ENCODE measurements at places on chromosomes 2 and 18. TPM values are rescaled to one million over a fixed set of nuclear protein-coding genes. Genes with fewer than 3 reads are reported as not detected.
A peak's percentile ranks its signal among the peaks of the same experiment; 100 is the strongest.

- no peaks in the 10 kb centered on the region for H3K27me3 ChIP-seq
- DNase-seq = no peak
- H3K4me3 ChIP-seq = no peak overlapping the region
Measured at GRCh38 chr2:27792759-27793158, 21.2 kb downstream of the MRPL33 start.

DNA sequence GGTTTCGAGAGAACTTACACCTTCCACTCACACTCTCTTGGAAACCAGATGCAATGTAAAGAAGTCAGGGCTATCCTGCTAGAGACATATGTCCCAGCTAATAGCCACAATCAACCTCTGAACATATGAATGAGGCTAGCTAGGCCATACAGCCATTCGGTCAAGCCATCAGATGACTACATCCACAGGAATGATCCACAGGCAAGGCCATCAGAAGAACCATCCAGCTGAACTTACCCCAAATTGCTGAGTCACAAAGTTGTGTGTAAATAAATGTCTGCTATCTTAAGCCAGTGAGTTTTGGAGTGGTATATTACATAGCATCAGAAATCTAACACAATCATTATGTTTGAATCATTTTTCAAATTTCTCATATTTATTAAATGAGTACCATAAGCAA is 5.2 kb upstream of the SPAST start:
- no peak overlapping the region for H3K27ac ChIP-seq
- H3K36me3 ChIP-seq = no peaks in the 10 kb centered on the region
- no peak overlapping the region for H3K4me3 ChIP-seq
- no peak for DNase-seq
- no peaks in the 10 kb centered on the region for H3K27me3 ChIP-seq

- H3K36me3 ChIP-seq = no peaks in the 10 kb centered on the region
- no peaks in the 10 kb centered on the region for H3K4me1 ChIP-seq
- no peak for DNase-seq
- H3K27ac ChIP-seq = no peak overlapping the region
- no peaks in the 10 kb centered on the region for H3K27me3 ChIP-seq
- H3K4me3 ChIP-seq = no peak overlapping the region
Measured at GRCh38 chr2:39334529-39334928, 90.8 kb upstream of the CDKL4 start.

- no peak for DNase-seq
- H3K36me3 ChIP-seq = no peaks in the 10 kb centered on the region
- H3K4me1 ChIP-seq = no peaks in the 10 kb centered on the region
- no peak overlapping the region for H3K27ac ChIP-seq
- H3K27me3 ChIP-seq = no peaks in the 10 kb centered on the region
- H3K4me3 ChIP-seq = no peak overlapping the region
Measured at GRCh38 chr2:85015653-85016360, 44.8 kb downstream of the KCMF1 start.

DNA sequence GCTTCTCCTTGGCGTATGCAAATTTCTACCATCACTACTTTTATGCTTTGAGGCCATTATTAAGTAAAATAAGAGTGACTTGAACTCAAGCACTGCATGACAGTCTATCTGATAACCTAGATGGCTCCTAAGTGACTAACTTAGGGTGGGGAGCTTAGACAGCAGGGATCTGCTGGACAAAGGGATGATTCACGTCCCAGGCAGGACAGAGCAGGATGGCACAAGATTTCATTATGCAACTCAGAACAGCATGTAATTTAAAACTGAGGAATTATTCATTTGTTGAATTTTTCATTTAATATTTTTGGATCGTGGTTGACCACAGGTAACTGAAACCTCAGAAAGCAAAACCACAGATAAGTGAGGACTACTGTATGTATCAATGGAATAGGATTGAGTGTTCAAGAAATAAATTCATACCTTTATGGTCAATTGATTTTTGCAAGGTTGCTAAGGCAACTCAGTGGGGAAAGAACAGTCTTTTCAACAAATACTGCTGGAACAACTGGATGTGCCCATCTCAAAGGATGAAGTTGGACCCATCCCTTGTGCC is 115.3 kb downstream of the MBD2 start:
- no peak overlapping the region for H3K4me3 ChIP-seq
- H3K27me3 ChIP-seq = no peaks in the 10 kb centered on the region
- DNase-seq = no peak
- H3K27ac ChIP-seq = no peak overlapping the region

GRCh38 chr18:24937639-24938275 is 414.2 kb downstream of the ZNF521 start:
- H3K36me3 ChIP-seq = no peaks in the 10 kb centered on the region
- H3K27ac ChIP-seq = no peak overlapping the region
- no peak overlapping the region for H3K4me3 ChIP-seq
- H3K4me1 ChIP-seq = no peaks in the 10 kb centered on the region

DNA sequence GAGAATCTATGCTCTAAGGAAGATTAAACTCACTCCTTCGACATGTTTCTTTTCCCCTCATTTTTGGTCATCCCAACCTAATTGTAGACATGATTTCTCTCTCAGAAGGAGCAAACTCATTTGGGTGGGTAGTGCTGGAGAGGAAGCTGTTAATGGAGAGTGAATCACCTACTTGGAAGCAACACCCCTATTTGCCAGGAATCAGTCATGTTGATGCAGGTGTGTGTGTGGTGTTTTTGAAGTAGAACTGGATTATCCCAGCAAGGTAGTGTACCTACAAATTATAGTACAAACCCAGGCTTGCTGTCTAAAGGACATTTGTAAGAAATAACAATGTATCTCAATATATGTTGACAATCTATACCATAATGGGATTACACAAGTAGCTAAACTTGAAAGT is 186.4 kb downstream of the EPHA4 start:
- H3K27me3 ChIP-seq = no peaks in the 10 kb centered on the region
- no peak for DNase-seq
- no peak overlapping the region for H3K27ac ChIP-seq
- H3K4me1 ChIP-seq = no peaks in the 10 kb centered on the region

GRCh38 chr2:98269274-98269673 is 77.0 kb upstream of the CNGA3 start:
- peak; percentile 43 for DNase-seq
- H3K4me1 ChIP-seq = no peaks in the 10 kb centered on the region
- no peaks in the 10 kb centered on the region for H3K27me3 ChIP-seq
- no peak overlapping the region for H3K4me3 ChIP-seq
- no peak overlapping the region for H3K27ac ChIP-seq

DNA sequence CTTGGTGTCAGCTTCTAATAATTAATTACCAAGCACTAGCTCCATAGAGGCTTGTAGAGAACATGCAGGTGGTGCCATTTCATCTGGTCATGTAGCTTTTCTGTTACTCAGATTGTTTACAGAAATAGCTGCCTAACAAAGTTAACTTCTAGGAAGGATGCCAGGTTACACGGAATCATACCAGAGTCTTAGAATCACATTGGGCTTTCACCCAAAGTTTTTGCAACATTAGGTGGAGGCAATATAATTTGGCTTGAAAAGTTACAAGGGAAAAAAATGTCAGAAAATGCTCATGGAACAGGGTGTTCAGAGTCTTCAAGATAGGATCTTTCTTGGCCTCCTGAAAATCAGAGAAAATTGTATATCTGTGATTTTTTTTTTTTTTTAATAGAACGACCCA is 135.6 kb downstream of the ARHGAP15 start:
- no peaks in the 10 kb centered on the region for H3K4me1 ChIP-seq
- no peaks in the 10 kb centered on the region for H3K36me3 ChIP-seq
- DNase-seq = peak; percentile 48
- no peak overlapping the region for H3K27ac ChIP-seq
- H3K4me3 ChIP-seq = no peak overlapping the region

DNA sequence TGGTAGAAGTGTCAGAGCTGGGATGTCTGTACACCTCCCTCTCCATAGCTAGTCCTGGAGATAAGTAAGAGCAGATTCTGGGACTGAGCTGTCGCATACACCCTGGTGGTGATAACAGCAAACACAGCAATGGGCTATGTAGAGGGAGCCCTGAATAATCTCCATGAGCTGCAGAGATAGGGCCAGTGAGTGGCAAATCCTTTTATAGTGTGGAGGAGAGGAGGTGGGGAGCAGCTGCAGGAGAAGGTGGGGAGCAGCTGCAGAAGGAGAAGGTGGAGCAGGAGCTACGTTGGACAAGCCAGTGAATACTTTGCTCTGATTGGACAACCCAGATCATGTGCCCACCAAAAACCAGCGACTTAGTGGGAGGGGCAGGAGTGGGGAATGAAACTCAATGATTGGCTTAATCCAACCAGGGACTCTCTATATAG is 85.5 kb downstream of the TMEM247 start:
- no peaks in the 10 kb centered on the region for H3K27me3 ChIP-seq
- H3K36me3 ChIP-seq = no peaks in the 10 kb centered on the region
- no peak overlapping the region for H3K27ac ChIP-seq
- H3K4me1 ChIP-seq = no peaks in the 10 kb centered on the region
- no peak overlapping the region for H3K4me3 ChIP-seq
- no peak for DNase-seq

DNA sequence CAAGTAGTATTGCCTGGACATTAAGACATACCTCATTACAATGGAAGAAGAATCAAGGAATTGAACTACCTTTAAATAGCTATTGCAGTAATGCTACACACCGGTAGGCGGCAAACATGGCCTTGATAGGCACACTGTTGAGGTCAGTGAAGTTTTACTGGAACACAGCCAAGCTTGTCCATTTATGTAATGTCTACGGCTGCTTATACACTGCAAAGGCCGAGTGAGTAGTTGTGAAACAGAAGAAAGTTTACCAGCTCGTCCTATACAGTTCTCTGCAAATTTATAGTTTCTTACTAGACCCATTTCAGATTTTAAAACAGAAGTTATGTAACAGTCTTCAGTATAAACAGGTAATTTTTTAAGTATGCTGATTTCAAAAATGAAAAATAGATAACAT is 38.8 kb downstream of the PPP4R1 start:
- H3K27me3 ChIP-seq = no peaks in the 10 kb centered on the region
- H3K4me1 ChIP-seq = no peaks in the 10 kb centered on the region
- DNase-seq = peak; percentile 88
- H3K4me3 ChIP-seq = no peak overlapping the region
- H3K36me3 ChIP-seq = no peaks in the 10 kb centered on the region

GRCh38 chr2:195683174-195683573 is 26.1 kb downstream of the SLC39A10 start:
- no peaks in the 10 kb centered on the region for H3K36me3 ChIP-seq
- H3K27ac ChIP-seq = no peak overlapping the region
- no peaks in the 10 kb centered on the region for H3K27me3 ChIP-seq
- no peaks in the 10 kb centered on the region for H3K4me1 ChIP-seq
- DNase-seq = no peak

GRCh38 chr2:144430722-144431391 is 89.1 kb downstream of the ZEB2 start:
- no peaks in the 10 kb centered on the region for H3K27me3 ChIP-seq
- H3K4me3 ChIP-seq = no peak overlapping the region
- peak overlapping the region; percentile 24 for H3K27ac ChIP-seq
- H3K4me1 ChIP-seq = no peaks in the 10 kb centered on the region
- H3K36me3 ChIP-seq = no peaks in the 10 kb centered on the region

DNA sequence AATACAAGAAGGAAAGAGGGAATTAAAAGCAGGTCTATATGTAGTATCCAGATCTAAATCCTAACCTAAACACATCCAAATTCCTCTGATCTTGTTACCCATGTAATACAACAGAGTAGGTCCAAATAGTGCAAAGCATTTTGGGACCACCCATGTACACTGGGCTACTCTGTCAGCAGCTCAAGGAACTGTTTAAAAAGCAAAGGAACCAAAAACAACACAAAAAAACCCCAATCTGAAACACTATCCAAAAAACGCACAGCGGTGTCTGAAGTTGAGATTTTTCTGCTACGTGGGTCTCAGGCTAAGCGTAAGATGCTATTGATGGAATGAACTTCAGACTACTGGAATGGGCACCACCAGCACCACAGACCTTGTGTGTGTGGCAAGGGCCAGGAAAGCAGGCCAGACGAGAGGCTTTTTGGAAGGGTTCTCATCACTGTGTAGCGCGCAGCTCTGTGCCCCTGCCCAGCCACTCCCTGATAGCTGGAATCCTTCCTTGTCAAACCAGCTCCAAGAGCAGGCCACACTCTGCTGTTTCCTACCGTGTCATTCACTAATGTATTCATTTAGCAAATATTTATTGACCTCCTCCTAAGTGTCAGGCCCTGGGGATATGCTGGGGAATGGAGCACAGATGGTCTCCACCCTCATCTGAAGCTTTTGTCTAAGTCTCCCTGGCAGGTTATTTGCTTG is 101.4 kb downstream of the COLEC12 start:
- no peak overlapping the region for H3K4me3 ChIP-seq
- DNase-seq = no peak
- H3K36me3 ChIP-seq = no peaks in the 10 kb centered on the region
- H3K4me1 ChIP-seq = peaks cover 6% of the 10 kb centered on the region
- no peaks in the 10 kb centered on the region for H3K27me3 ChIP-seq

- H3K36me3 ChIP-seq = no peaks in the 10 kb centered on the region
- no peaks in the 10 kb centered on the region for H3K27me3 ChIP-seq
- no peak overlapping the region for H3K4me3 ChIP-seq
- no peak overlapping the region for H3K27ac ChIP-seq
Measured at GRCh38 chr18:3159830-3160229, 59.9 kb downstream of the MYOM1 start.

DNA sequence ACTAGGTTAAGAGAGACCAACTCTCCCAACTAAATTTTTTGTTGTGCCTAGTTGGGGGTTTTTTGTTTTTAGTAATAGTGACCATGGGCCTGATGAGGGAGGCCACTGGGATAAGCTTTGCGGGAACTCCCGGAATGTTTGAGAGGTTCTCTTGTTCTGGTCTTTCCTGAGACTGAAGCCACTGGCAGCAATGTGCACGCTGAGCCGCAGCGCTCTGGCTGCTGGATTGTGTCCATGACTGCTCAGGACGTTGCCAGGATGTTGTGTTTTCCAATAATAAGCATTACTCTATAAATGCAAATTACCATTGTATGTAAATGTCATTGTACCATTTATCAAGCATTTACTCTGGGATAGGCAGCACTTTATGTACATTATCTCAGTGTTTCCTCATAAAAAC is 126.1 kb downstream of the GALNT1 start:
- DNase-seq = no peak
- H3K36me3 ChIP-seq = no peaks in the 10 kb centered on the region
- no peak overlapping the region for H3K4me3 ChIP-seq
- H3K27ac ChIP-seq = no peak overlapping the region

Gene IL1F10
- total RNA-seq = not detected

Gene ALLC
- total RNA-seq = not detected

Gene FAP
- total RNA-seq = 2.0 TPM

Gene ZC3H6
- 10.2 TPM for total RNA-seq

Gene TMEM198
- total RNA-seq = 5.7 TPM

Gene APCDD1
- total RNA-seq = 126 TPM

Gene DCC
- 0.55 TPM for total RNA-seq

Gene UGT1A6
- total RNA-seq = 0.85 TPM

Gene ITGB1BP1
- 36.8 TPM for total RNA-seq

Gene FBXO15
- 7.8 TPM for total RNA-seq

Gene IL1A
- not detected for total RNA-seq

Gene NT5C1B
- 4.8 TPM for total RNA-seq
